Activated naive CD4-positive, alpha-beta T cell (primary cell): ENCODE measurements at places on chromosomes 1 and 21.

- no peak for DNase-seq
Observed at GRCh38 chr1:20093940-20094391, 24.0 kb downstream of the PLA2G5 start.

DNA sequence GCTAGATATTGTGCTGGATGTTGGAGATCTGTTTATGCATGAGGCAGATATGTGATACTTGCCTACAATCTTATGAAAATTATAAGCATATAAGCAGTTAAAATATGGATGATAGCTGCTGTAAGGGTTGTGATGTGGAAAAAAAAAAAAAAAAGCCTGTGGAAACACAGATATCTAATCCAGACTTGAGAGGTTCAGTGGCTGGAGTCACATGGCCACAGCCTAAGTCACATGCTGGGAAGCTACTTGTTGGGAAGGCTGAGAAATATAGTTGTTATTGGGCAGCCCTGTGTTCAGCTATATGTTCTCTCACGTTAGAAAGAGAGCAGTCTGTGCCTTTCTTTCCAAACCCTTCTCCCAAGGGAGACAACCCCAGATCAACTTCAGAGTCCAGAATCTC, 15.1 kb downstream of the RAVER2 start:
- DNase-seq, result no peak

- no peak for DNase-seq
Observed at GRCh38 chr1:2987773-2988172, 33.5 kb upstream of the ACTRT2 start.

- no peak for DNase-seq
Observed at GRCh38 chr1:91596474-91596873, 95.8 kb downstream of the CDC7 start.

DNA sequence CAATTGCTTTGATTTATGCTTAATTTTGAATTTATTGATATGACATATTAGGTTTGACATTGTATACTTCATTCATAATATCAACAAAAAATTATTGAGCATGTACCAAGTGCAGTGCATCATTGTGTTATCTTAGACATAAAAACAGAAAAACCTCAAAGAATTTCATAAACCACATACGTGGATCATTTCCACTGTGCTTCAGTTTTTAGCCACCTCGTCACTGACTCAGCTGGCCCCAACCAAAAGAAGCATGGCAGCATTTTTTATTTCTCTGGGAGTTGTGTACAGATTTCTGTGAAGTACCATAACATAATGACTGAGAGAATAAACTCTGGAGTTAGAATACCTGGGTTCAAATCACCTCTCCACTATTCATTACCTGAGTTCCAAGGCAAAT, 95.6 kb upstream of the C1orf87 start:
- DNase-seq, result no peak

- DNase-seq, result no peak
Observed at GRCh38 chr1:169925505-169926482, 32.1 kb upstream of the SCYL3 start.

DNA sequence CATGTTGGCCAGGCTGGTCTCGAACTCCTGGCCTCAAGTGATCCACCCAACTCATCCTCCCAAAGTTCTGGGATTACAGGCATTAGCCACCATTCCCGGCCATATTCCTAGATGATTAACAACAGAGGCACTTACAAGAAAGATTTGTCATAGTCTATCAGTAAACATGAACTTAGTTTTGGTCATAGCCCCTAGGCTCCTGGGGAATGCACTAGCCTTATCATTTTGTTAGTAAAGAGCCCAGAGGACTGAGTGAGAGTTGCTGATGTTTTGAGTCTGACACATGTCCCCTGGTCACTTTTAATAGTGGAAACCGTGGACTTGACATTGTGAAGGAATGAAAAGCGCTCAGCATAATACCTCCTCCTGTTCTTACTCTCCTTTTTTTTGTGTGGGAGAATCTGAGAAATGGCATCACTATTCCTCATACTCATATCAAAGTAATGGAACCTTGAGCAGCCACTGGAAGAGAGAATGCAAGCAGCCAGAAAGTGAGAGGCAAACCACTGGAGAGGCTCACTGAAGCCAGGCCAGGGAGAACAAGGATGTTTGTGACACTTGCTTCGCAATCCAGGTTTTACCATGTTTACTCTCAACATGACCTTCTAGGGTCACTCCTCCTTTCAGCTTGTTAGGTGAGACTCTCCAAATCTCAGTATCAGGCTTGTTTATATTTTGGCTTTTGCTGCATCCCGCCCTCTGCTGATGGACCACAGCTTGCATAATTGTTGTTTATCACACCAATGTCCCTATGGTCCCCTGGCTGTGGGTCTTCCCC, 14.8 kb downstream of the ATP1B1 start:
- no peak for DNase-seq

DNA sequence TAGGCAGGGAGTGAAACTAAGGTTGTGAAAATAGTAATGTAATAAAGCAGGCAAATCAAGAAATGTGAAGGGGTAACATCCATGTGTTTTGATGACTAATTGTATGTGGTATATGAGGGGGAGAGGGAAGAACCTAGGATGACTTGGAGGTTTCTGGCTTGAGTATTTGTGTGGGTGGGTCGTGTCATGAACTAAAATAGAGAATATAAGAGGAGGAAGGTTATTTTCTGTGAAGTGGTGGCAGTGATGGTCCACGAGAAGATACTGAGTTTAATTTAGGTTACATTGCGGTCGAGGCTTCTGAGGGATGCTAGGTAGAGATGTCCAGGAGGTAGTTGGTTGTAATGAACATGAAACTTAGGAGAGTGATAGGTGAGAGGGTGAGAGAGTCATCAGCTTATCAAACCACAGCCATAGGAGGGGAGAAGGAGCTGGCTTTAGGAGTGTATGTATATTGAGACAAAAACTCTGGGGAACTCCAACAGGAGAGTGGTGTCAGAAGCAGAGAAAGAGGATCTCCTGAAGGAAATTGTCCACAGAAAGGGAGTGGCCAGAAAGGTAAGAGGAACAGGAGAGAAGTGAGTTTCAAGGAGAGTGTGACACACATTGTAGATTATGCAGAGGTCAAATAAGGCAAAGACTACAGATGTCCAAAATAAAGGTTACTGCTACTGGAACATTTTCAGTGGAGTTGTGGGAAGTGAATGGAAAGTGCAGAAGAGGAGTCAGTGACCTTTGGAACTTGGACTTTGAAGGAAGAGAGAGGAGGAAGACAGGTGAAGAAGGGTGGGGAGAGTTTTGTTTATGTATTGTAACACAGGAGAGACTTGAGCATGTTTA, 89.0 kb upstream of the MACF1 start:
- no peak for DNase-seq

DNA sequence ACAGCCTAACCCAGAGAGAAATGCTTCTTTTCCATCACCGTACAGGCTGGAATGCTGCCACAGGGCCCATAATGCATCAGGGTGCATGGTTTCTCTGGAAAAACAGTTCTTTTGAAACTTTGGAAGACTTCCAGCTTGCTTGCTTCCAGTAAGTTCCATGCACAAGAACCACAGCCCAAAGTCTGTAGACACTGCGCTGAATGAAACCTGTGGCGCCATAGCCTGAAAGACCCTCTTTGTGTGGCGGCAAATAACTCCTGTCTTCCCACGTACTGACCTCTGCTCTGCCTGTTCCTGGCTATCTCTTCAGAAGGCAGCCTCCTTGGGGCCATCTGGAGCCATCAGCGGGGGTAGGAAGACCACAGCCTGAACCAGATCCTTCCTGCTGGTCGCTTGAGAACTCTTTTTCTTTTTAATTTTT, 15.1 kb downstream of the MIIP start:
- DNase-seq, result no peak
